Activated T-cell treated with anti-CD3 and anti-CD28 coated beads, Interleukin-2, amount 50 U/mL, for 48 hours (primary cell): ENCODE measurements at places on chromosomes 11 and 22.
A peak's percentile ranks its signal among the peaks of the same experiment; 100 is the strongest.

DNA sequence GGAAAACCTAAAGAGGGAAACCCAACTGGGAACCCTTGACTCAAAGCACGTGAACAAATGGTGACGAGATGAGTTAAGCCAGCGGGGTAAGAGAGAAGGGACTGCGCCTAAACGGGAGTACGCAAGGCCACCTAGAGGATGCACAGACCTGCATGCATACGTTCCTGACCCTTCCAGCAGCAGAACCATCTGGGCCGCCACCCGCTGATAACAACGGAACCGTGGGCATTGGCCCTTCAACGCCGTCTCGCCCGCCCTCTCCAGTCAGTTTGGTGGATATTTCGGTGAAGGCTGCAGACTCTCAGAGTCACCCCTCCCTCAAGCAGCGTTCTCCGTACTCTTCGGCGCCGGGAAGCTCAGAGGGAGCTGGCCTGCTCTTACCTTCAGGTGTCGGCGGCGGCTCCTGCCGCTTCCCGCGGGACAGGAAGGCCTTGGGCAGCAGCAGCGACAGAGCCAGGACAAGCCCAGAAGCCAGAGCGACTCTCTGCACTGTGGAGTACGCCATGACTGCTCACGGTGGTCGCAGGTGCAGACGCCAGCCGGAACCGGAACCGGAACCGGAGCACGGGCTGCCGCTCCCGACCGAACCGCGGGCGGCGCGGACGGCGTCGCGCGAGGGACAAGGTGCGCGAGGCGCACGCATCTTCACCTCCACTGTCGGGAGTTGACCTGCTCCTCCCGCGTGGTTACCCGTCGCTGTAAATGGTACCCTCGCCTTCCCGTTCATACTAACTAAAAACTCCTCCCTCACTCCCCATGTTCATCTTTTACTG is at the start of gene RIC3:
RIC3 (minus strand) TSS at position 541 of the 773 bp plus-strand sequence; CDS start at position 505, 36 bp downstream.
- DNase-seq: peak; percentile 72

DNA sequence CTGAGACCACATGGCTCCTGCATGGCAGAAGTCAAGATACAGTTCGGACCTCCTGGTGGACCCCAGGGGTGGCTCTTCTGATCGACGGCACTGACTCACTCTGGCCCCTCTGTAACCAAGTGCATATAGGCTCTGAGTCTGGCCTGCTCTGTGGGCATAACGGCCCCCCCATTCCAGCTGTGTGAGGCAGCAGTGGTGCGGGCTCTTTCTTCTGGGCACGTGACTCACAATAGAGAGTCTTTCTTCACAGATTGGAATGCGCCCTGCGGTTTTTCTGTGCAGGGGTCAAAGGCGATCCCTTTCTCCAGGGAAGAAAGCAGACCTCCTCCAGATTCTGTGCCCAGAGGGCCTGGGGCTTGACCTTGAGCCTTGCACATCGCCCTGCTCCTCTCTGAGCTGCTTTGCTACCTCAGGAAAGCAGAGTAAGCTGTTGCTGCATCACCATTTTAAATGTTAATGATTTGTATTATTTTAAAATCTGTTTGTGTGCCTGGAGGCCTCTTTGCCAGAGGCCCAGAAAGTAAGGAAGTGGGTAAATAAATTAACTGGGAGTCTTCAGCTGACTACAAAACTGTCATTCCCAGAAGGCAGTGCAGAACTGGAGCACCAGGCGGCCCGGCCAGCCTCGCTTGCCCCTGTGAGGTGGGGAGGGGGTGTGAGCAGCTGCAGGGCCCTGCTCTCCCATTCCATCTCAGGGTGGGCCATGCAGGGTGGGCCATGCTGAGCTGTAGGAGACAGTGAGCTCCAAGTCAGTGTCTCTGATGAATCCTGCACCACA is 199.0 kb downstream of the GRIK4 start:
- DNase-seq: no peak

DNA sequence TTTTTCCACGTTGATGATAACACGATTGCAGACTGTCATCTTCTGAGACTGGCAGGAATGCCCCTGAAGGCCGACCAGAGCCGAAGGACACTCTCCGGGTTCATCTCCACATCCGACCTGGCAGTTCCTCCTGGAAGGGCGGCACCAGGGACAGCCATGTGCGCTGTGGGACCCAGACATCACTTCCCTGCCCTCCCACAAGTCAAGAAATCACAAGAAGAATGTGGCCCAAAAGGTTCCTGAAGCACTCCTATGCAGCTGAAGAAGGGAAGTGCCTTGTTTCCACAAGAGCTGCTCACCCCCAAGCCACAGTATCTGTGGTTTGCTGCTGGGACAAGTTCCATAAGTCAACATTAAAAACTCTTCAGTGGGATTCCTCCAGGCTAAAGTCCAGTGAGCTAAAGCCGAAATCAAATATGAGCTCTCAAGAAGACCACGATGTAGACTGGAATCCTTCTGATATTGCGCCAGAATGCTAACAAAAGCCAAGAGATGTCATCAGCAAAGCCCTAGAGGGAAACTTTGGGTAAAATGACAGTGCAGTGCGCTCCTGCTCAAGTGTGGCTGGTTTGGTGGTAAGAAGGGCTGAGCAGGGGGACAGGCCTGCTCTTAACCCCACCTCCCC is 21.2 kb downstream of the PACSIN2 start:
- no peak for DNase-seq

DNA sequence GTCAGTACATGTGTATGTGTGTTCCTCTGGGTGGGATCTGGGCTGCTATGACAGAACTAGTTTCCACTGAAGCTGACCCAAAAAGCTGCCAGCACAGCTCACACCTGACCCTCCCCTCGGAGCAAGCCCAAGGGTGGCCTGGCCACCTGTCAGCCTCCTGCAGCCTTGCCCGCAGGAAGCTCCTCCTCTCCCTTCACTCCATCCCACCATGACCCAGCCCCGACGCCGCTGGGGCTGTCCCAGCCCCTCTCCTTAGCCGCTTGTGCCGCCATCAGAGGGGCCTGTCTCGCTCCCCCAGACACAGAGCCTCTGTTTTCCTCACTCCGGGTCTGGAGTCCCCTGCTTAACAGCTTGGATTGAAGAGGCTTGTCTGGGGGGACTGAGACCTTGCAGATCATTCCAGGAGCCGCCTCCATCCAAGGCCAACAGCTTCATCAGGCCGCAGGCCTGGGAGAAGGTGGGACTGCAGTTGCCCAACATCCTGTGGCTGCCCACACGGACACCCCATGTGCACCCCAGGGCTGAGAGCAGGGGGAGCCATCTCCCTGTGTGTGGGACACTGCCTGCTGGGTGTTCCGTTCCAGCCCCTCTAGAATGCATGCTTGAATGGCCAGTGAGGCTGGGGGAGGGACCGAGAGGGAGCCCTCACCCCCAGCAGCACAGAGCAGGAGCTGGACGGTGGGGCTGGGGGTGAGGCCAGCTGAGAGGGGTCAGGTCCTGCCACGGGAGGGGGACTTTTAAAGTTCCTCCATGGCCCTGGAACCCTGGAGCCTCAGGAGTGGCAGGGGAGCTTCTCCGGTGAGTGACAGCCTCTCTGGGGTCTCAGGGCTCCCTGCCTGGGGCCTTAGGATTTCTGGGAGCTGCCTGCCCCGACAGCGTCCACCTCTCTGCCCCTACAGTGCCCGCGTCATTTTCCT is 696 bp downstream of the MRGPRF start:
- no peak for DNase-seq

DNA sequence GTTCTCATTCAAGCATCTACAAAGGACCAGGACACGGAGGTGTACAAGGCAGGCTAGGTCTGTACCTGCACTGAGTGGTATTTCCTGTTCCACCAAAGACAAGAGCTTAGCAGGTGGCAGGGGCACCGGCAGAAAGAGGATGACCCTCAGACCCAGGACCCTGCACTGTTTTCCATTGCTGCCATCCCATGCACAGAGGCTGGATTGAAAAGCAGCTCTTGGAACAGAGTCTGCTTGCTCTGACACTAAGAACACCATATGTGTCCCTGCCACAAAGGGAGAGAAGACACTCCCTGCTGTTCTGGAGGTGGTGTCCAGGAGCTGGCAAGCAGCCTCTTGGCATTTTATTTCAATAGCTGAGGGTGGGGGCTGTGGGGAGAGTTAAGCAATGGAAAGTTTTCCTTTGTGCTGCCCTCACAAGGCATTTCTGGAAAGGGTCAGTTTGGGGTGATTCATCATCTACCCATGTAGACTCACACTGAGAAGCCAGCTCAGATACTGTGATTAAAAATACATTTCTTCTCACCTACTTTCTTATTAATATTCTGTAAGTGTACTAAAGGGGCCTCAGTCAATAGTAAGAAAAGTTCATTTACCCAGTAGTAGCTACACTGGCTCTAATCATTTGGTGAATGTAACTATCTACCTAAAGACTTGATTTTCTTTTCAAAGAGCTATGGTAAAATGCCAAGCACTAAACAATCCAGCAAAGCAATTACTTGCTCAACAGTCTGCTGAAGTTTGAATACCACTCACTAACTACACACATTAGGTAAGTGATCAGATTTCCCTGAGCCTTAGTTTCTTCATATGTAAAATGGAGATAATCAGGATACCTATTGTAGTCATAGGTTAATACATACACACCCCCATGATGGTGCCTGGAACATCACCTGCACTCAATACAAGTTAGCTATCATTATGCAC is 55.2 kb downstream of the SLC1A2 start:
- DNase-seq: no peak

DNA sequence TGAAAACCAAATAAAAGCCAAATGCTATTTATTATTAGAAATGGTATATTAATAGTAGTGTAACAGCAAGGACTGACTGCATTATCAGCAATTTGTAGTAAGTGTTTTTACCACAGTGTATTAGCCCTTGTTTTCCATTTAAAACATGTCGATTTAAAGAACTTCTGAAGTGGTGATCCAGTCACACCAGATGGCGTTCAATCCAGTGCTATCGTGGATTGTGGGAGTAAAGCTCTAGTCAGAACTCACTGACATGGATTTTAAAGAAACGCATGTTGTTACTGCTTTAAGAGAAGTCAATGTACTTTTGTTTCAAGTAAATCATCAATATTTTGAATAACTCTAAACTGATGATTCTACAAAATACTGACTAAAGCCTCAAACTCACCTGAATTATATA is 51.1 kb downstream of the LARGE2 start:
- DNase-seq: no peak

DNA sequence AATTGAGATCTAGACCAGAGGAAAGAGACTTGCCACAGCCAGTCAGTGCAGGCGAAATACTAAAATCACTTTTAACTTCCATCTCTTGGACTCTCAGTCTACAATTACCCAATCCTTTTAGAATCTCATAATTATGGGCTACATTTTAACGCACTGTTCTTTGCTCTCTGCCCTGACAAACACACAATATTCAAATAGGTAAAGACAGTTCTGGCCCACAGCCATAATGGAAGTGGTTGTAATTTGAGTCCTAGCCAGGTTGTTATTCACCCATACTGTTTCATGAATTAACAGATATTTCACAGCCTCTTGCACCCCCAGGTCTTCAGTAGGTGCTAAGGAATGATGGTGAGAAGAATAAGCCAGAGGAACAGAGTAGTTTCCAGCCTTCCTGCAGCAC is 830 bp downstream of the C11orf97 start:
- DNase-seq: no peak

GRCh38 chr11:110654456-110654855 is 57.8 kb downstream of the ARHGAP20 start:
- DNase-seq: no peak

DNA sequence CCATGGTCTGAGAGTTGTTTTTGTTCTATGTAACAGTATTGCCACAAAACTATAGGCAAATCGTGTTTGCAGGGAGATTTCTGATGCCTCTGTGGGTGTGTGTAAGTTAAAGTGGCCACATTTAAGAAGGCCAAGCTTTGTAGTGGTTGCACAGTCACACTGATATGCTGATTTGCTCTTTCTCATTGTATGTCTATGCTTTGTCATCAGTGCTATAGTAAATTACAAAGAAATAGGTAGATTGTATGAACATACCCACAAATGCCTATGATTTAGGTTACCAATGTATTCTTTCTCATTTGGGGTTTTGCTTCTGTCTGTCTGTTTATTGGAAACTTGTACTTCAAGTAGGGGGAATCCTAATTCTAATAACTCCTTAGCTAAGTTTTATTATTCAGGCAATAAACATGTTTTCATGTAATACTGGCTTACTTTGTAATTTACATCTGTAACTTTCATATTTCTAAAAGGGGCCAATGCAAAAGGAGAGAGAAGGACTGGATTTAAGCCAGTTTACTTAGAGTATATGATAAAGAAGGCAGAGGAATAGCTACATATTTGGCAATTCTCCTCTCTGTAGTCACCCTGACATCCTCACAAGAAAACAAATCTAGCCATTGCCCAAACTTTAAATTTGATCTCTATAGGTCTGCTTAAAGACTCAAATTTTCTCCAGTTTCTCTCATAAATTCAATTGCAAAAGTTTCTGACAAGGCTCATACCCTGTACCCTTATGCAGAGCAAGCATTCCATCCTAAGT is 2.0 kb downstream of the FIBIN start:
- DNase-seq: no peak

DNA sequence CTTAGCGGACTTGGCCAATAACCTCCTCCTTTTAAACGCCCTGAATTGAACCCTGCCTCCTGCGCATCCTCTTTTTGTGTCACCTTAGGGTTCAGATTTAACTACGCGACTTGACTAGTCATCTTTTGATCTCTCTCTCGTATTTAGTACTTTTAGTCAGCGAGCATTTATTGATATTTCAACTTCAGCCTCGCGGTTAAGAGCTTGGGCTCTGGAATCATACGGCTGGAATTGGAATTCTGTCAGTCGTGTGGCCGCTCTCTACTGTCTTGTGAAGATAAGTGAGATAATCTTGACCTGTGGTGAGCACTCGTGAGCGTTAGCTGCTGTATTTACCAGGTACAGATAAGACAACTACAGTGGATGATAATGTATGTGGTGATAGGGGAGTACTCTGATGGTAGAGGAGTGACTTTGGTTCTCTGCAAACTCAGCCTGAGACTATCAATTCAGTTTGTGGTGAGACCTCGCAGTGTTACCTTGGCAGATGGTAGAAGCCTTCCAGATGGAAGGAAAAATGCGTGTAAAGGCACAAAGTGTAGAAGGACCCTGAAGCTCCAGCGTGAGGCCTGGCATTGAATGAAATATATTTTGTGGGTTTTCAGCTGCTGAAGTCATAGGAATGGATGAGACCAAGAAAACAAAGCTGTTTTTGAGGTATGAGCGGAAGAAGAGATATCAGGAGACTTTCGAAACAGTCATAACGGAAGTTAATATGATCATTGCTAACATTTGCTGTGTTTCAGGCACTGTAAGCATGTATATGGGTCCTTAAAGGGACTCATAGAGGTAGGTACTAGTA is 682 bp downstream of the ATM start:
- DNase-seq: peak; percentile 68

DNA sequence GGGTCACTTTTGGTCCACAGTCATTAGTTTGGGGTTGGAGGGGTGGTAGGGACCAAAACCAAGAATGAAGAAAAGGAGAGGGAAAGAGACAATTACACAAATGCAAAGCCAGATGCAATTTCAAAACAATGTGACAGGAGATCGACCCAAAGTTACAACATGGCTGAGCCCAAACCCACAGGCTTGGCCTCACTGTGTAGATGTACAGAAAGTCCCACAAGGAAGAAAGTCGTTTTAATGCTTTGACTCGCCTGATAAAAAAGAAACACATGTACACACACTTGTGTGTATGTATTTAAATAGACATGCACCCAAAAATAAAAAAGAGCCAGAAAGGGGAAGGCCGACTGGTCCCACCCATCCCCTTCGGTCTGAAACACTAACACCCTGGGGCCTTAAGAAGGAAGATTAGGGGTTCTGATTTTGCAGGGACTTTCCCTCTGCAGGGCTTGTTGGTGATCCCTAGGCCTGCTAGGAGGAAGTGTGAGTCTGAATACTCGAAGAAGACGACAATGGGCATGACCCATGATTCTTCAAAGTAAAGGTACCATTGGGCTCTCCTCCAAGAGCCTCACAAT is 104.1 kb downstream of the ETS1 start:
- DNase-seq: no peak

GRCh38 chr11:2221591-2221990 is 48.8 kb downstream of the ASCL2 start:
- DNase-seq: no peak
